ENCODE measurements at places on chromosomes 3 and 15.
A peak's percentile ranks its signal among the peaks of the same experiment; 100 is the strongest.

- no peak overlapping the region for H3K4me3 ChIP-seq
- no peaks in the 10 kb centered on the region for H3K27me3 ChIP-seq
- no peaks in the 10 kb centered on the region for H3K36me3 ChIP-seq
- no peak overlapping the region for H3K27ac ChIP-seq
Measured at GRCh38 chr3:127206154-127206553, 13.2 kb downstream of the PRR23E start.

DNA sequence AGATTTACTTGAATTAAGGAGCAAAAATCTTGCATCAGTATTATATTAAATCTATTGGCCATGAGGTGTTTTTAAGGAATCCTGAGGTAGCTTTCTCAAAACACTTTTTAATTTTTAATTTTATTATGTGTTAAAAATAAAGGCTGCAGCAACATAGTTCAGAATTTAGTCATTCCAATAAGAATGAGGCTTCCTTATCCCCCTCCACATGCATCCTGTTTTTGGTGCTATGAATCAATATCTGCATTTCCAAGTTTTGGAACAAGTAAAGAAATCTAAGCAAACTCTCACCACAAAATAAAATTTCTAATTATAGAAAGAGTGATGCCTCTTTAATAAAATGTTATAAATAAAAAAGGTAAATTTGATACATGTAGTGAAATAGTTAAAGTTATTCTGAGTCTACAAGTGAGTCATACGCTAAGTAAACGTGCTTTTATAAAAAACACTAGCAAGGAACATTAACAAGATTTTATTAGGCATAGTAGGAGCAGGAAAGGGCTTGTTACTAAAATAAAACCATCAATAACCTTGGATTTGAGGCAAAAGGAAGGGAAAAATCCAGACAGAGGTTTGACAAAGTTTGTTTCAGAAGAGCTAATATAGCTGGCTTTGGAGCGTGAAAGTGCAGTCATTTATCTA lies 1218.0 kb downstream of the NSUN3 start:
- no peaks in the 10 kb centered on the region for H3K4me1 ChIP-seq
- no peak overlapping the region for H3K27ac ChIP-seq
- no peaks in the 10 kb centered on the region for H3K36me3 ChIP-seq
- no peaks in the 10 kb centered on the region for H3K27me3 ChIP-seq
- H3K4me3 ChIP-seq: no peak overlapping the region

DNA sequence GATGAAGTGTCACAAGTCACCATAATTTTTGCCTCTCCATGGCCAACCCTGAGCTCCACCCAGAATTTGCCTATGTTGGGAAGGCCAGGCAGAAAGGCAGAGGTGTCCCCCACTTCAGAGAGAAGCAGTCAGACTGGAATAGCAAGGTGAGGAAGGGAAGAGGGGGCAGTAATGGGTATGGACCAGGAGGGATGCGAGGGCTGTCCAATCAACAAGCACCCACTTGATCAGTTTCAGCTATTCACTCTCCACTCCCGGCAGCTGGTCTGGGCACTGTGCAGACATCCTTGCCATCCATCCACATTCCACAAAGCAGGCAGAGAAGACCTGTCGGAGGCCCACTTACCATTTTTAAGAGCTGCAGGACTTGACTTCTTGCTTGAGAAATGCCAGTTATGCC lies 43.5 kb upstream of the CTNNB1 start:
- H3K36me3 ChIP-seq: no peaks in the 10 kb centered on the region
- DNase-seq: no peak
- H3K27me3 ChIP-seq: no peaks in the 10 kb centered on the region
- no peak overlapping the region for H3K4me3 ChIP-seq
- H3K4me1 ChIP-seq: no peaks in the 10 kb centered on the region
- no peak overlapping the region for H3K27ac ChIP-seq

GRCh38 chr3:30655187-30655812 lies 48.9 kb downstream of the TGFBR2 start:
- H3K27me3 ChIP-seq: no peaks in the 10 kb centered on the region
- no peak for DNase-seq
- no peak overlapping the region for H3K4me3 ChIP-seq

DNA sequence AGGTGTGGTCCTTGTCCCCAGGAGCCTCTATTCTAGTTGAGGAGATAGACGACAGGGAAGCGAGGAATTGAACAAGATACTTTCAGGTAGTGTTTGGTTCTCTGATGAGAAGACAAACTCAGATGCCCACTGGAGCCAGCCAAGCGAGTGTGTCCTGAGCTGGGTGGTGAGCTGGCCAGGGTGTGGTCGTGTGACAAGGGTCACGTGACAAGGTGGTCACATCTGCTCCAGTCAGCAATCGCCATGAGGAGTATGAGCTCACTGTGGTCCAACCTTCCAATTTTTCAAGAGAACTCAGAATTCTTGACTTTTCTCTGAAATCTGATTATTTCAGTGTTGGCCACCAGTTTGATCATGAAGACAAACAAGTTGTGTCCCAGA lies 39.5 kb downstream of the SLC6A6 start:
- no peaks in the 10 kb centered on the region for H3K36me3 ChIP-seq
- DNase-seq: no peak
- no peaks in the 10 kb centered on the region for H3K27me3 ChIP-seq
- H3K27ac ChIP-seq: no peak overlapping the region
- peaks cover 14% of the 10 kb centered on the region for H3K4me1 ChIP-seq

- no peaks in the 10 kb centered on the region for H3K27me3 ChIP-seq
- H3K36me3 ChIP-seq: no peaks in the 10 kb centered on the region
- DNase-seq: no peak
- H3K4me1 ChIP-seq: no peaks in the 10 kb centered on the region
- H3K4me3 ChIP-seq: no peak overlapping the region
Measured at GRCh38 chr3:159824333-159824732, 164.3 kb upstream of the IL12A start.

GRCh38 chr15:65993762-65994161 lies 124.5 kb downstream of the RAB11A start:
- H3K4me1 ChIP-seq: no peaks in the 10 kb centered on the region
- H3K27me3 ChIP-seq: no peaks in the 10 kb centered on the region
- no peak overlapping the region for H3K4me3 ChIP-seq
- no peak for DNase-seq
- H3K36me3 ChIP-seq: no peaks in the 10 kb centered on the region
- no peak overlapping the region for H3K27ac ChIP-seq

- no peak overlapping the region for H3K27ac ChIP-seq
- DNase-seq: no peak
- H3K4me3 ChIP-seq: no peak overlapping the region
- H3K36me3 ChIP-seq: no peaks in the 10 kb centered on the region
Measured at GRCh38 chr3:155283092-155284056, 10.1 kb downstream of the STRIT1 start.

DNA sequence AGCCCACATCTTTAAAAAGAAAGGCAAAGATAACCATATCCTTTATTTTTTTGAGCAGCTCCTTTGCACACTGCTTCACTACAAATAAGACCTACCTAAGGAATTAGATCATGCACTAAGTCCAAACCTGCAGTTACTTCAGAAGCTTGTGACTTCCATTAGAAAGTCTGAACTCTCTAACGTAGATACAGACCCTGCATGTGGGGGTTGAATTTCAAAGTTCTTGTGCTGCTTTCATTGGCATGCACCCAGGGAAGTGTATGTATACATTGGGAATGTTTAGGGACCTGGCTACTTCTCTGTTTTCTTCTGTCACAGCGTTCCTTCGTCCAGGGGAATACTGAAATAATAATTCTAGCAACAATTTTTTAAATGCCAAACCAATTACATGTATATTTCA lies 185.2 kb upstream of the IL12A start:
- H3K36me3 ChIP-seq: no peaks in the 10 kb centered on the region
- peaks cover 6% of the 10 kb centered on the region for H3K4me1 ChIP-seq
- no peaks in the 10 kb centered on the region for H3K27me3 ChIP-seq
- no peak overlapping the region for H3K4me3 ChIP-seq

- no peaks in the 10 kb centered on the region for H3K27me3 ChIP-seq
- no peaks in the 10 kb centered on the region for H3K4me1 ChIP-seq
- H3K4me3 ChIP-seq: no peak overlapping the region
Measured at GRCh38 chr3:154970797-154971196, 109.3 kb upstream of the MME start.

DNA sequence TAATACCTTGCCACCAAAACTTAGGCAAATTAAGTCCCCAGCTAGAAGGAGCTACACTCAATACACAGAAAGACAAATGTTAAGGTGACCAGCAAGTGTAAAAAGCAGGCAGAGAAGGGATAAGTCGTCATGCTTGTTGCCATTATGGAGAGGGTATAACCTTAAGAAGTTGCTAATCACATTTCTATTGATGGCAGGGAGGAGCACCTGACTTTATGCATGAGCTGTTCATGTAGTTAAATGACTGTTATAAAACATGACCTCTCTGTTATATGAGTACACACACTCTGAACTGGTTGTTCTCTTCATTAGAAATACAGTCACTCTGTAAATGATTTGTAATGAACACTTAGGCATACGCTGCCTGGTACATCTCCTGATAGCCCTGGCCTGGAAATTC lies 6.6 kb upstream of the CCNL1 start:
- H3K27ac ChIP-seq: no peak overlapping the region
- H3K4me3 ChIP-seq: no peak overlapping the region
- no peaks in the 10 kb centered on the region for H3K36me3 ChIP-seq
- H3K4me1 ChIP-seq: peaks cover 4% of the 10 kb centered on the region

DNA sequence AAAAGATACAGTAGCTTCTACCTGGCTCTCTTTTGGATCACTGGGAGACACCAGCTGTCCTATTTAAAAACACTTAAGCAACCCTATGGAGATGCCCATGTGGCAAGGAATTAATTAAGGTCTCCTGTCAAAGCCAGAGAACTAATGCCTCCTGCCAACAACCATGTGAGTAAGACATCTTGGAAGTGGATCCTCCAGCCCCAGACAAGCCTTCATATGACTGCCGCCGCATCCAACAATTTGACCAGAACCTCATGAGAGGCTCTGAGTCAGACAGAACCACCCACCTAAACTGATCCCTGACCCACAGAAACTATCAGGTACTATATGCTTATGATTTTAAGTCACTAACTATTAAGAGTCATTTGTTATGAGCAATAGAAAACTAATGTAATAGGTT lies 22.3 kb downstream of the IFT80 start:
- H3K27ac ChIP-seq: no peak overlapping the region
- H3K4me1 ChIP-seq: peaks cover 21% of the 10 kb centered on the region
- no peaks in the 10 kb centered on the region for H3K36me3 ChIP-seq
- no peaks in the 10 kb centered on the region for H3K27me3 ChIP-seq
- DNase-seq: no peak
- H3K4me3 ChIP-seq: no peak overlapping the region

GRCh38 chr15:38746211-38746610 lies 181.6 kb upstream of the RASGRP1 start:
- no peak for DNase-seq
- no peaks in the 10 kb centered on the region for H3K27me3 ChIP-seq
- no peaks in the 10 kb centered on the region for H3K36me3 ChIP-seq
- H3K4me3 ChIP-seq: no peak overlapping the region

DNA sequence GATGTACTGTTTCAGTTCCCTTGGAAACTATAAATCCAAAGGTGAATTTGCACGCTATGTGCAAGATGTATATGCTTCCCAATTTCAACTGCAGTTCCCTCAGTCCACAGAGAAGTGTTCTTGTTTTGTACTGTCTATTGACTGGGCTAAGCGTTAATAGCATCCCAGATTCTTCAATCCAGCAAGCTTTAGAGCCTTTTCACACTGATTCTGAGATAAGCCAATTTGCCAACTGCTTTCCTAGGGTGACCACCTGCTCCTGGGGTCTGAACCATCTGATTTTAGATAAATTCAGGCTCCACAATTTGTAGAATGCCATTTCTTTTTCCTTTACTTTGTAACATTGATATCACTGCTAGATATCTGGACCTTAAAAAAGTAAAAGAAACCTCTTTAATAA lies 340.1 kb downstream of the PTPRG start:
- no peaks in the 10 kb centered on the region for H3K27me3 ChIP-seq
- no peak for DNase-seq
- H3K4me3 ChIP-seq: no peak overlapping the region
- H3K27ac ChIP-seq: no peak overlapping the region
- H3K4me1 ChIP-seq: peaks cover 14% of the 10 kb centered on the region

- no peaks in the 10 kb centered on the region for H3K27me3 ChIP-seq
- no peaks in the 10 kb centered on the region for H3K36me3 ChIP-seq
- peak; percentile 53 for DNase-seq
- peaks cover 28% of the 10 kb centered on the region for H3K4me1 ChIP-seq
Measured at GRCh38 chr3:119662604-119663373, 2.4 kb upstream of the POPDC2 start.

DNA sequence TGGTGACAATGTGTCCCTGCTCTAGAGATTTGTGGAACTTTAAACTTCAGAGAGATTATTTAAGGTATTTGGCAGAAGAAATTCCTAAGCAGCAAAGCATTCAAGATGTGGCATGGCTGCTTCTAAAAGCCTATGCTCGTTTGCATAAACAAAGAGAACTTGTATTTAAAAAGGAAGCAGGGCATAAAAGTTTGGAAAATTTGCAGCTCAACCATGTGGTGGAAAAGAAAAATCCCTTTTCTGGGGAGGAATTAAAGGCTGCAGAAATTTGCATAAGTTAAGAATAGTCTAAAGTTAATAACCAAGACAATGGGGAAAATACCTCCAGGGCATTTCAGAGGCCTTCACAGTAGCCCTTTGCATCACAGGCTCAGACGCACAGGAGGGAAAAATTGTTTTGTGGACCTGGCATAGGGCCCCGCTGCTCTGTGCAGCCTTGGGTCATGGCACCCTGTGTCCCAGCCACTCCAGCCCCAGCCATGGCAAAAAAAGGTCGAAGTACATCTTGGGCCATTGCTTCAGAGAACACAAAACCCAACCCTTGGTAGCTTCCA lies 1109.1 kb downstream of the OTOL1 start:
- no peak for DNase-seq
- no peaks in the 10 kb centered on the region for H3K4me1 ChIP-seq
- H3K27ac ChIP-seq: no peak overlapping the region
- H3K4me3 ChIP-seq: no peak overlapping the region

DNA sequence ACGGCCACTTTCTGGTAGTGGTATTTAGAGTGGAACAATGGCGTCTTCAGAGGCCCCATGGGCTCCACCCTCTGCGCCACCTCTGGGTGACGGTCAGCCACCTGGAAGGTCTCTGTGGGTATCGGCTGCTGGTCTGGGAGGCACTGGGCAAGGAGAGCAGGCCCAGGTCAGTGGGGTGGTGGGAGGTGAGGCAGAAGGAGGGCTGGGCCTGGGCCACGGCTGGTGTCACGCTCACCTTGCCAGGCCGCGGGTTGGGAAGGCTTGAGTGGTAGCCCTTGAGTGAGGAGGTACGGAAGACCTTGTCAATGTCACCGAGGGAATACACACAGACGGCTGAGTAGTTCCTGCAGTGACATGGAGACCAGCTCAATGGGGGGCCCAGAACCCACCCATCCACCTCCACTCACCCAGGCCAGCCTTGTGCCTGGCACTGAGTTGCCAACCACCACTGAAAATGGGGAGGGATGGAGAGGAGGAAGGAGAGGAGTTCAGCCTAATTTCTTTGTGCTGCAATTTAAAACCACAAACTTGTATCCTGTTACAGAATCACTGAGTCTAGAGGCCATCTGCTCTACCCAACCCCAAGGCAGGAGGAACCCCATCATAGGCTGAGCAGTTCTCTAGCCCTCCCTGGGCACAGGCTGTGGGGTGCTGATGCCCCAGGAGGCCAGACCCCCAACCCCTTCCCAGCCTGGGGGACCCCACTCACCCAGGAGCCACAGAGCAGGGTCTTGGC lies 19.0 kb downstream of the SEMA7A start:
- no peak overlapping the region for H3K4me3 ChIP-seq
- H3K36me3 ChIP-seq: no peaks in the 10 kb centered on the region
- H3K4me1 ChIP-seq: peaks cover 55% of the 10 kb centered on the region
- no peak for DNase-seq

- DNase-seq: no peak
- H3K4me3 ChIP-seq: no peak overlapping the region
- H3K36me3 ChIP-seq: no peaks in the 10 kb centered on the region
- H3K27me3 ChIP-seq: no peaks in the 10 kb centered on the region
- H3K4me1 ChIP-seq: peaks cover 2% of the 10 kb centered on the region
Measured at GRCh38 chr3:172347895-172348679, 100.2 kb downstream of the GHSR start.

Data from testis (tissue), 5 donors.